ENCODE measurements at places on chromosomes 5 and 9.

- no peak for DNase-seq
Observed at GRCh38 chr5:43078956-43079355, 38.8 kb upstream of the ANXA2R start.

DNA sequence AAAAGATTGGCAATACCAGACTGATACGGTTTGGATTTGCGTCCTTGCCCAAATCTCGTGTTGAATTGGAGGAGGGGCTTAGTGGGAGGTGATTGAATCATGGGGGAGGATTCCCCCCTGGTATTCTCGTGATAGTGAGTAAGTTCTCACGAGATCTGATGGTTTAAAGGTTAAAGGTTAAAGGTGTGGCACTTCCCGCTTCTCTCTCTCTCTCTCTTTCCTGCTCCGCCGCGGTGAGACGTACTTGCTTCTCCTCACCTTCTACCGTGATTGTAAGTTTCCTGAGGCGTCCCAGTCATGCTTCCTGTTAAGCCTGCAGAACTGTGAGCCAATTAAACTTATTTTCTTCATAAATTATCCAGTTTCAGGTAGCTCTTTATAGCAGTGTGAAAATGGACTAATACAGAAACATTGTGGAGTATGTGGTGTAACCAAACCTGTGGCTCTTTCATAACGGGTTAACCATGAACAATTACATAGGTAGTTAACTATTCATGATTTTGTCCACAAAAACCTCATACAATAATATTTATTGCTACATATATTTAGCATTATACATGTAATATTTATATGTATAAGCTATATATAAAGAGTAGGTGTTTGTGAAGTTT is 107.5 kb downstream of the ANXA1 start:
- no peak for DNase-seq

- DNase-seq, result no peak
Observed at GRCh38 chr9:18906656-18907395, 126.2 kb downstream of the SAXO1 start.

DNA sequence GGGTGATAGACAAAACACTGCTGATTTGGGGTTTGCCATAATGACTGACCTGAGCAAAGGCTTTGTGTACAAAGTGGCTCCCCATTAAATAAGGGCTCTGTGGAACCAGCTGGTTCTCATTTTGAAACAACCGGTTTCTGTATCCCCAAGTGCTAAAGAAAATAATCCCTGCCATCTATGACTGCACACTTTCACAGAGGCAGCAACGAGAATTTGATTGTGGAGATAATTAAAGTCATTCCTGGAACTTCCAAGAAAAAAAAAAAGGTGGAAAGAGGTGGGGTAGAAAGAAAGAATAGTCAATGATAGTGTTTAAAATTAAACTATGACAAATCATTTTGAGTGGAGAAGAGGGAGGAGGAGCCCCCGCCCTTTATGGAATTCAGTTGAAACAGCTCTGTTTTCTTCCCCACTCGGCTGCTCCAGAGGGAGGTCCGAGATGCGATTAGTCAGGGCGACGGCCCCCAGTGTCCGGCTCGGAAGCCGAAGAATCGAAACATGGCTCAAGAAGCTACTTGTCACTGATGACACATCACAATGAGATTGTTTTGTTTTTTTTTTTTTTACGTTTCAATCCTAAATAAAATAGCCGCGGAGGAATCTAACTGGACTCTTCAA is 38.4 kb downstream of the EBF1 start:
- DNase-seq, result no peak

DNA sequence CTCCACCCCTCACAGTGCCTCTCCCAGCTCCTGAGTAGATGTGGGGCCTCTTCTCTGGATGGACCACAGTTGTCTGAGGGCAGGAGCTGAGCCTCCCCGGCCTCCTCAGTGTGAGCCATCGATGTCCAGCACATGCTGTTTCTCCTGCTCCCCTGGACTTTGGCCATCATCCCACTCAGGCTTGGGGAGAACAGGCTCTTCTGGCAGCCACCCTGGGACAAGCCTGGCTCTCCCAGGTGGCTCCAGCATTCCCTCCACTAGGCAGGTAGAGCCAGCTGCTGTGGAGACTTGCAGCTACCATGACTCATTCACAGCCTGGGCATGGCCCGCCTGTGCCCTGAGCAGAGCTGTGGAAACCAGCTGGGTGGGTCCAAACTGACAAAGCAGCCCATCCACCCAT is 77.0 kb downstream of the CSNK1A1 start:
- DNase-seq, result no peak

All from stimulated activated naive CD8-positive, alpha-beta T cell treated with anti-CD3 and anti-CD28 coated beads, Interleukin-15, Interleukin-2, amounts not matched to agents 100 U/mL and 50 U/mL, for 24 hours (primary cell).